ENCODE measurements at places on chromosomes 4 and X.

GRCh38 chrX:114959729-114960128 lies 57.7 kb downstream of the IL13RA2 start:
- DNase-seq, result peak; percentile 3

DNA sequence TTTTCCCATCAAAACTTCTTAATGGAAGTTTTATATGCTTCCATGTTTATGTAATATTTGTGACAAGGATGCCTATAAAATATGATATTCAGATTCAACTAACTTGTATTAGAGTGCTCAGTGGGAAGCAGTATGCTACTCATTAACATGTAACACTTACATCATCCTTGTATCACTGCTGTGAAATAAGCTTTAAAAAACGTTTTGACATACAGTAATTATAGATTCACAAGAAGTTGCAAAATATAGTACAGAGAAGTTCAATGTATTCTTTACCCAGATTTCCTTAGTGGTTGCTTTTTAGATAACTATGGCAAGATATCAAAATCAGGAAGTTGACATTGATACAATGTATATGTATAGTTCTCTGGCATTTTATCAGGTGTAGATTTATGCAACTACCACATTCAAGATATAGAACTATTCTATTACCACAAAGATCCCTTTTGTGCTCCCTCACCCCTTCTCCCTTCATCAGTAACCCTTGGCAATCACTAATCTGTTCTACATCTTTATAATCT lies 56.3 kb downstream of the DTHD1 start:
- peak; percentile 43 for DNase-seq

- DNase-seq, result no peak
Measured at GRCh38 chr4:24763631-24764297, 31.6 kb upstream of the SOD3 start.

- DNase-seq, result no peak
Measured at GRCh38 chrX:41110801-41111625, 25.8 kb downstream of the USP9X start.

All from KBM-7 (cell line).